ENCODE measurements at places on chromosomes 3 and 15. TPM values are rescaled to one million over a fixed set of nuclear protein-coding genes. Genes with fewer than 3 reads are reported as not detected.

DNA sequence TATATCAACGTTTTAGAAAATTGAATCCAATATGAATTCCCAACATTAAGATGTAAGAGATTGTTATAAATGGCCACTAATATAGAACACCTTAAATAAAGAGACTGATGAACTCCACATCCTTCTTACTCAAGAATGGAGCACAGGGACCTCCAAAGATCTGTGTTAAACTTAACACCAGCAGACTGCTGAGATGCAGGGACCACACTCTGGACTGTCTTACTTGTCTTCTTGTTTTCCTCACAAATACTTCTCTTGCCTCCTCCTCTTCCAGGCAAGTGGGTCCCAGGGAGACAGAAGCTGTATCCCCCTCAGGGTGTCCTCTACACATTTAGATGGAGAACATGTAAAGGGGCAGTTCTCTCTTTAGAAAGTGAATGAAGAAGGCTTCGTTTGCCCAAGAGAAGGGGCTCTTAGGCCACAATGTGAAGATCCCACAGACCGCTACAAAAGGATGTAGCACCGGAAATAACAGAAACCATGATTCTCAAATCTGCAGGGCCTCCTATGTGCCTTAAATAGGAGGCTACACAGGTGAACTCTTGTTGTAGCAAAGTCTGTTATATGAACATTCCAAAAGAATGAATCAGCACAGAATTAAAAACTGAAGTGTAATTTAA lies 52.2 kb downstream of the SATB1 start:
- H3K27me3 ChIP-seq, result no peaks in the 10 kb centered on the region
- peaks cover 6% of the 10 kb centered on the region for H3K36me3 ChIP-seq
- no peak overlapping the region for H3K27ac ChIP-seq
- no peaks in the 10 kb centered on the region for H3K4me1 ChIP-seq
- no peak for DNase-seq

DNA sequence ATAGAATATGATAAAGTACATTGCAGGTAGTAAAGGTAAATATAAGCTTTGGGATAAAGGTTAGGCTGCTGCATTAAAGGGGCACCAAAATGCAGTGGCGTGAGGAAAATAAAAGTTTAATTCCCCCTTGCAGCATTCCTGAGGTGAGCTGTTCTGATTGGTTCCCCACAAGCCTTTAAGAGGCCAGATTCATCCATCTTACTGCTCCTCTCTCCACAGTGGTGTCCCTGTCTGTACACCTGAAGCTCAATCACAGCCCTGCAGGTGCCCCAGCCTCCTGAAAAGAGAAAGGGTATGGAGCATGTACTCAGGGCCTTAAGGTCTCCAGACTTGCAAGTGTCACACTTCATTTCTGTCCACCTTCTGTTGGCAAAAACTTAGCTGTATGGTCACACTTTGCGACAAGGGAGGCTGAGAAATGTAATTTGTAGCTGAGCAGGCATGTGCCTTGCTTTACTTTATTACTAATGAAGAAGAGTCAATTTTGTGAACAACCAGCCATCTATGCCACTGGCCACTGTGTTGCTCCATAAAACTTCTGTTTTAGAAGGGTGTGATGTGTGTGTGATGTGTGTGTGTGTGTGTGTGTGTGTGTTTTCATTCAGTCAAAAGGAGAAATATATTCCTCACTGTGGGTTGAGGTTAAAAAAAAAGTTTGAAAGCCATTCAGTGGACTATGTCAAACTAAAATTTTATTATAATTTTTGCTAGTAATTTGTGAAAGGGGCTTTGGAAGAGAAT lies 12.8 kb downstream of the LACTB start:
- H3K4me3 ChIP-seq, result 0 out of 2 replicates have a peak overlapping the region, but pooled peaks have one; percentile 33
- H3K4me1 ChIP-seq, result peaks cover 49% of the 10 kb centered on the region

- H3K4me3 ChIP-seq, result no peak overlapping the region
- DNase-seq, result no peak
- H3K27ac ChIP-seq, result no peak overlapping the region
- H3K4me1 ChIP-seq, result no peaks in the 10 kb centered on the region
These were observed 46.1 kb upstream of the MAP3K13 start for GRCh38 chr3:185316740-185317412.

- no peak overlapping the region for H3K27ac ChIP-seq
- H3K27me3 ChIP-seq, result no peaks in the 10 kb centered on the region
- no peaks in the 10 kb centered on the region for H3K4me1 ChIP-seq
- H3K4me3 ChIP-seq, result no peak overlapping the region
- H3K36me3 ChIP-seq, result no peaks in the 10 kb centered on the region
These were observed 21.0 kb downstream of the PAQR5 start for GRCh38 chr15:69319384-69320375.

- no peak for DNase-seq
- no peaks in the 10 kb centered on the region for H3K36me3 ChIP-seq
- H3K4me3 ChIP-seq, result no peak overlapping the region
- H3K27me3 ChIP-seq, result no peaks in the 10 kb centered on the region
These were observed 110.4 kb upstream of the RORA start for GRCh38 chr15:61339516-61339915.

- no peak overlapping the region for H3K4me3 ChIP-seq
- peak; percentile 87 for DNase-seq
- H3K4me1 ChIP-seq, result peaks cover 11% of the 10 kb centered on the region
- peak overlapping the region; percentile 17 for H3K27ac ChIP-seq
- no peaks in the 10 kb centered on the region for H3K27me3 ChIP-seq
These were observed 88.0 kb downstream of the TTBK2 start for GRCh38 chr15:42832576-42832975.

The PLA2G4E gene
- total RNA-seq, result not detected

The TM6SF1 gene
- total RNA-seq, result not detected

The NLGN1 gene
- total RNA-seq, result 20.1 TPM

The P3H2 gene
- 41.5 TPM for total RNA-seq

The TMEM89 gene
- total RNA-seq, result not detected

The UNC13C gene
- not detected for total RNA-seq

The PXYLP1 gene
- total RNA-seq, result 15.8 TPM
